ENCODE measurements at places on chromosomes 7 and 10.

GRCh38 chr7:78326876-78327275, 528.3 kb downstream of the PHTF2 start:
- no peak for DNase-seq

- no peak for DNase-seq
Measured at GRCh38 chr7:93715234-93715633, 140.7 kb upstream of the CALCR start.

DNA sequence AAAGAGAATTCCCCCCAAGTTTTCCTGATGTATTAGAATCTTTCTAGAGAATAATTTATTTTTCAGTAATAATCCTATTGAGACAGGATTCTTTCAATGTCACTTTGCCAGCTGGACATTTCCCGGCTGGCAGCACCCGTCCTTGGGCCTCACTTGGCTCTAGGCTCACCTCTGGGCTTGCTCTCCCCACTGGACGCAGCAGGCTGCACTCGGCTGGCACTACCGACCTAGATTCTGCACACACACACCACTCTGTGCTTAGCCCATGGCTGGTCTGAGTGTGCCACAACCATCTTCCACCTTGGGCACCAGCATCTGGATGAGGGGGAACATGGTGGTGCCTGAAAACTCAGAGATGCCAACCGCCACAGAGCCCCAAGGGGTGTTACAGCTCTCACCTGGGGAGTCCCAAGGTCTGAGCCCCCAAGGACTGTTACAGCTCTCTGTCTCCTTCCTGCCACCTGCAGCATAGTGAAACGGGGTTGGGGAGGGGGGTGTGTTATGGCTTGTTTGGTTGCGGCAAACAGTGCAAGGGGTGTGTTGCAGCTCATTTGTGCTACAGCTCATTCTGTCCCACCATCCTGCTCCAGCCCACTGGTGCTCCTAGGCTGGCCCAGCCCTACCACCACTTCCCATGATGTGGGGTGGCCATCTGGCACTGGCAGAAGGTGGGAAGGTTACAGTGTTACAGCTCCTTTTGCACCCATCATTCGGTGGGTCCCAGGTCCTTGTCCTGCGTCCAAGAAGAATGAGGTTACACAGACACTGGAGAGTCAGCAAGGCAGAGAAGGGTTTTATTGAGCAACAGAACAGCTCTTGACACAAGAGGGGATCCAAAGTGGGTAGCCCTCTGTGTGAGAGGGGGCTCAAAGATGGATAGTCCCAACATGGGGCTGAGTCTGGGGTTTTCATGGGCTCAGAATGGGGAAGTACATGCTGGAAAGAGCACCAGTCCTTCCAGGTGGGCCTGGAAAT, 2.1 kb downstream of the GALNTL5 start:
- DNase-seq: no peak

DNA sequence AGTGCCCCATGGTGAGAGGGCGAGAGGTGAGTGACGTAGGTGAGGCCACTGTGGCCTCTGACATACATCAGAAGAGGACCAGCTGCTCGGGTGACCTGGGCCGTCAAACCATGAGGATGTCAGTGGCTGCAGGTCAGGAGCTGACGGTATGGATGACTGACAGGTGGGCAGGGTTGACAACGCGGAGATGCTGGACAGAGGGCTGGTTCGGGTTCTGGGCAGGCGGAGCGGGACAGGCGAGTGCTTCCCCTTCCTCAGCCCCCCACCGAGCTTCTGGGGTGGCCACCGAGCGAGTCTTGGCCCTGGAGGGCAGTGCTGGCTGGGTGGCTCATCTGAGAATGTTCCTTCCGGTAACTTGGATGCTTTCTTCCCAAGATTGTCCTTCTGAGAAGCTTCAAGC, 91.8 kb downstream of the ACTR3B start:
- no peak for DNase-seq

DNA sequence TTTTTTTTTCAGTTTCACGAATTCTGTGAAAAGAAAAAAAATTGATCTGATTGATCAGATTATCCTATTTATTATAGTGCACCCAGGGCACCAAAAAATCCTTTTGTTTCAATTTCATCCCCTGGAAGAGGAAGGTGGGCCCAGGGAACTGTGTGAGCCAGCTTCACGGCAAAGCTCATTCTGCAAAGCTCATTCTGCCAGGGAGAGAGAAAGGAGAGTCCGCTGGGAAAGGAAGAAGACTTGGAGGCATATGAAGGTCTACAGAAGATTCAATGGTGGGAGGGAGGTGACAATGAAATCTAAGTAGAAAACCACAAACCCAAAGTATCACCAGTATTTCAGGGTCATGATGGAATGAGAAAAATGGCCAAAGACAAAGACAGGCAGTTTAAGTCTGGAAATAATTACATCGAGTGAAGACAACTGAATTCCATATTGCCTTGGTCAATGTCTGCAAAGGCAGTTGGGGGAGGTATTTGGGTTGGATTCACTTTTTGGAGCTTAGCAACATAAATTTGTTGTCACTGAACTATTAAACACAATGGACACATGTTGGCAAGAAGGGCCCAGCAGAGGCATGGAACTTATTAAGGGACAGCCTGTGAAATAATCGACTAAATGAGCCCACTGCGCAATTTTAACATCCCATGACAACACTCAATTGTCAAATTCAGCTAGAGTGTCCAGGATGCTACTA, 587.8 kb upstream of the MKI67 start:
- no peak for DNase-seq

GRCh38 chr10:102729029-102730026, 14.4 kb upstream of the WBP1L start:
- DNase-seq: no peak

DNA sequence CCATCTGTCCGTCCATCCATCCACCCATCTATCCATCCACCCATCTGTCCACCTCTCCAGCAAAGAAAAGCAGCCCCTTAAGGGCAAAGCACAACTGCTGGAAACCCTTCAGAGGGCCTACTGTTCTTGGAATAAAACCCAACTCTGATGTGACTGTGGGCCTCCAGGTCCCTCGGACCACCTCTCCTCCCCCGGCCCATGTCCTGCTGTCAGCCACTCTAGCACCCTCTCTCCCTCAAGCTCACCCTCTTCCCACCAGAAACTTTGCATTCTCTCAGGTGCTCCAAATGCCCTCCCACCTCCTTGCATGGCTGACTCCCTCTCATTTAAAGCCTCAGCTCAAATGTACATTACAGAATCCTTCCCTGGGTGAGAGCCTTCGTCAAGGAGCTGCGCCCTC, 110.3 kb downstream of the ARHGAP22 start:
- no peak for DNase-seq

- DNase-seq: peak; percentile 77
Measured at GRCh38 chr7:42091461-42092291, 145.3 kb downstream of the GLI3 start.

DNA sequence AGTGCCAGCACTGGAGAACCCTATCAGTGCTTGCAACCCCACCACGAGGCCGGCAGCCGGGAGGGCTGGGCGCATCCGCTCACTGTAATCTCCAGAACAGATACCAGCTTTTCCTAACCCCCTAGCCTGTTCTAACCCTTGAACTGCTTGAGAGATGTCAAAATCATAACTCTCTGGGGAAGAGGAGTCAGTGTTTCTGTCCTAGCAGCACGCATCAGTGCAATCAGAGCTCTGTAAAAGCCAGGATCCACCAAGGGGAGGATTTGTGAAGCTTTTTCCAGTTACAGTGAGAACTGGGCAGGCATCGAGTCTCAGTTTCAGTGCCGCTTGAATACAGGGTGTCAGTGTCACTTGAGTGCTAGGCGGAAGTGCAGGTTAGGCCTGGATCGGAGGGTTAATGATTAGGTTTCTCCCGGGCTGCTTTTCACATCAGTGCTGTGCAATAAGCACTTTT, 104.5 kb upstream of the INSYN2A start:
- DNase-seq: no peak

GRCh38 chr10:65628493-65629139, 1297.2 kb upstream of the LRRTM3 start:
- DNase-seq: no peak

DNA sequence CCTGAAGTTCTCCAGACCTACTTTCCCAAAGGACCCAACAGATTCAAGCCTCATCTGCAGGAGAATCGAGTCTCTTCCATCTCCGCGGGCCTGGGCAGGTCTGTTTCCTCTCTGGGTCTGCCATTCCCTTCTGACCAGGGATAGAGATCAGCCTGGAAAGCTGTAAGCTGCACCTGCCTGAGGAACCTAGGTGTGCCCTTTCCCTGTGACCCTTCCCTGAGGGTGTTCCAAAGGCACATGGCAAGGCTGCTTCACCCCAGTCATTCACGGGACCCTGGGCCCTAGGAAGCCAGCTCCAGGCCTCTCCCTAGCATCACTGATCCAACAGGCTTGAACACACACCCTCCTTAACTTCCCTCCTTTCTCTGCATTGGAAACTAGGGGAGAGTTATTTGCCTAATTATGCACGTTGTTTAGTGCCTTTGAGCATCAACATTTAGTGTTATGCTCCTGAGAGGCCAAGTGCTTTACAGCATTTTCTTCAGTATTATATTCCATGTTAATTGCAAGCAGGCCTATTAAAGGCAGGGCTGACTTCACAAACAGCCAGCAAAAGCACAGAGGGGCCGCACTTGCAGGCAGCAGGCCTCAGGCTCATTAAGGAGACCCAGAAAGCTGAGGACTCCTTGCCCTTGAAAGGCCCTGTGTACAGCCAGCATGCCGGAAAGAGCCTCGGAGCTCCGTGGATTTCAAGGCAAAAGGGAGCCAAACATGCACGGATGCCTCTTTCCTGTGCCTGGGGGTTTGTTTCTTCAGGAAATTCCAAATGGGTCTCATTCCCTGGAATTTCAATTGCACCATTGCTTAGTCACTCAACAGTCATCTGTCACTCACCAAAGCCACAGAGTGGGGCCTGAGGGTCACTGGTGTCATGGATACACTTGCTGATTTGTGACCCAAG, 91.0 kb upstream of the FAM20C start:
- no peak for DNase-seq

GRCh38 chr7:150388709-150389531, 9.8 kb downstream of the ZNF775 start:
- DNase-seq: no peak

- DNase-seq: no peak
Measured at GRCh38 chr7:133748443-133749407, 378.4 kb upstream of the LRGUK start.

- DNase-seq: no peak
Measured at GRCh38 chr7:75631711-75632110, 107.0 kb downstream of the HIP1 start.

DNA sequence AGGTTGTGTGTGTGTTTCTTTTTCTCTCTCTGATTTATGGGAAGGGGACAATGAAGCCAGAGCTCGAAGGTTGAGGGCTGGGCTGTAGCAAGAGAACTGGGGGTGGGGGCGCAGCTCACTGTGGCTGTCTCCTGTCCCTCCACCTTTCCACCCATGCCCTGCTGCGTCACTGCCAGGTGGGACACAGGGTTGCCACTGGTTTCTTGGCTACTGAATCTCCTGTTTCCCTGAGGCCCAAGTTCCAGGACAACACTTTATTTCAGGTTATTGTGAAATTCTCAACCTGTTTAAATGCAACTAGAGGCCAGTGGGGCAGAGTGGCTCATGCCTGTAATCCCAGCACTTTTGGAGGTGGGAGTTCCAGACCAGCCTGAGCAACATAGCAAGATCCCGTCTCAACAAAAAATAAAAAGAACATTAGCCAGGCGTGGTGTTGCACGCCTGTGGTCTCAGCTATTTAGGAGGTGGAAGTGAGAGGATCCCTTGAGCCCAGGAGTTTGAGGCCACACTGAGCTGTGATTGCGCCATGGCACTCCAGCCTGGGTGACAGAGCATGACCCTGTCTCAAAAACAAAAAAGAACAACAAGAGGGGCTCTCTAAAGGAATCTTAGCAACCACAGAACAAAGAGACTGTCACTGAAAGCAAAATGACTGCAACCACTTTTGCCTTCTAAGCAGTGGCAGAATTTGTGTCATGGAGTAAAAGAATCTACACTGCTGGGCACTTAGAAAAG, 22.6 kb downstream of the TBATA start:
- DNase-seq: no peak

DNA sequence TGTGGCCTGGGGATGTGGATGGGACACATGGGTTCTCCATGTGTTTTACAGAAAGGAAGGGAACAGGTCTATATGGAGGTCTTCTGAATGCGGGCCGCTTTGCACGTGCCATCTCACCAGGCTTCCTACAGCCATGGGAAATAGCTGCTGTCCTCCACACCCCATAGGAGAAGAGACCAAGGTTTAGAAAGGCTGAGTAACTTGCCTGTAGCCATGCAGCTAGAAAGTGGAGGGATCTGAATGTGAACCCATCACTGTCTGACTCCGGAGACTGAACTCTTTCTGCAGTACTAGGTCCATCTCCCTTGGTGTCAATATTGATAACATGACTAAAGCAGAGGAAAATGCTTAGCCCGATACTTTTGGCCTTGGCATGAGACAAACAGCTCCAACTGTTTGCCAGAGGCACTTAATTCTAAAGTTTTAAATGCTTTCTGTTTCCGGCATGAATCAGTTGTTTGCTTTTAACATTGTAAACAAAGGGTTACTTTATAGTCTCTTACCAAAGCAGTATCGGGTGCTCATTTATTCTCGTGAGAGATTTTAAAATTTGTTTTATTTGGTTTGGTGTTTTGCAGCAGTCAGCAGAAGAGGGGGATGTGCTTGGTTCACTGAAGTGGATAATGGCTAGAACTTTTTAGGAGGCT, 64.8 kb upstream of the LOXL4 start:
- DNase-seq: peak; percentile 81

- no peak for DNase-seq
Measured at GRCh38 chr7:13687500-13687899, 302.0 kb downstream of the ETV1 start.

- no peak for DNase-seq
Measured at GRCh38 chr10:105973902-105974301, 1190.6 kb downstream of the SORCS1 start.

GRCh38 chr10:49656845-49657493, 22.5 kb upstream of the C10orf53 start:
- DNase-seq: no peak
